ENCODE measurements at places on chromosomes 3 and 15.

DNA sequence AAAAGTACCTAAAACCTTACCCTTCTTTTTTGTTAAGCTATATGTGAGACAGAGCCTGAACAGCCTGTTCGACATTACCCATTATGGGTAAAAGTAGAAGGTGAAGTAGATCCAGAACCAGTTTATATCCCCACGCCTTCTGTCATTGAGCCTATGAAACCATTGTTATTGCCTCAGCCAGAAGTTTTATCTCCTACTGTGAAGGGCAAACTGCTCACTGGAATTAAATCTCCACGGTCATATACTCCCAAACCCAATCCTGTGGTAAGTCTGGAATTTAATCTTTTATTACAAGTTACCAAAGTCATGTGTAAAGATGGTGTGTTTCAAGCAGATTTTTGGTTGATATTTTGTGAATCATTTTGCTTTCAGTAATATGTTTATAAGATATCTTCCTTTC is 47.1 kb upstream of the MAPKBP1 start:
- H3K4me3 ChIP-seq: no peak overlapping the region
- no peaks in the 10 kb centered on the region for H3K27me3 ChIP-seq
- no peak overlapping the region for H3K27ac ChIP-seq
- no peaks in the 10 kb centered on the region for H3K36me3 ChIP-seq

- peak overlapping the region; percentile 16 for H3K27ac ChIP-seq
- H3K27me3 ChIP-seq: no peaks in the 10 kb centered on the region
- peak; percentile 45 for DNase-seq
- H3K36me3 ChIP-seq: no peaks in the 10 kb centered on the region
- no peak overlapping the region for H3K4me3 ChIP-seq
Observed at GRCh38 chr3:49158103-49158709, 7.9 kb downstream of the CCDC71 start.

DNA sequence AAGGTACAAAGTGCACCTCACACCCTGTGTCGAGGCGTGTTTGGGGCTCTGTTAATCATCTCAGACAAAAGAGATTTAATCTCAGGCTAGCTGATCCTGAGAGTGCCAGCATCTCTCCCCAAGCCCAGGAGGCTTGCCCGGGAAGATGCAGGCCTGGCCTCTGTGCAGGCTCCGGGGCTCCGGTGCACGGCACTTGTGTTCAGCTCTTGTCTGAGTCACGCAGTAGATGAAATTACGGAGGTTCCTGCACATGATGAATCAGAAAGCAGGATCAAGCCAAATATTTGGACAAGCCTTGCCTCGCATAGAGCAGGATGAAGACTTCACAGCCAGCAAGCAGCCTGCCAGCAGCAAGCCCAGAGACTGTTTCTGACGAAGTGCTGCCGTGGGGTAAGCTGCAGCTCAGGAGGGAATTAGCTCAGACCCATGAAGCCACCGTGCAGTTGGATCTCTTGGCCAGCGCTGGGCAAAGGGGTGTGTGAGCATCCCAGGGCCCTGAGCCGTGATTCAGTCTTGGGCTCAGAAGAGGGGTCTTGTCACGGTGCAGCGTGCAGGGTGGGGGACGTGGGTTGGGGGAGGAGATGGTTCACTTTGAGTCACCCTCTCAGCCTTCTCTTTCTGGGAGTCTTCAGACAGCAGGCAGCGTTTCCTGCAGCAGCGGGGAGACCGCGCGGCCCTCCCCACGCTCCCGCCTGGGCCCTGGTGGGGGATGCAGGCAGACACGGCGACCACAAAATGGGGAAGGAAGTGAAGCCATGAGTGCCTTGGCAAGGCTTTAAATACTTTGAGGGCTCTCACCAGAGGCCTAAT is 89.2 kb upstream of the MEF2A start:
- DNase-seq: no peak
- H3K27me3 ChIP-seq: peaks cover 20% of the 10 kb centered on the region
- peak overlapping the region; percentile 2 for H3K4me3 ChIP-seq
- H3K27ac ChIP-seq: no peak overlapping the region

- no peaks in the 10 kb centered on the region for H3K4me1 ChIP-seq
- peaks cover 34% of the 10 kb centered on the region for H3K27me3 ChIP-seq
- no peak overlapping the region for H3K4me3 ChIP-seq
- H3K36me3 ChIP-seq: no peaks in the 10 kb centered on the region
- DNase-seq: no peak
Observed at GRCh38 chr15:44812029-44812517, 75.7 kb downstream of the TRIM69 start.

DNA sequence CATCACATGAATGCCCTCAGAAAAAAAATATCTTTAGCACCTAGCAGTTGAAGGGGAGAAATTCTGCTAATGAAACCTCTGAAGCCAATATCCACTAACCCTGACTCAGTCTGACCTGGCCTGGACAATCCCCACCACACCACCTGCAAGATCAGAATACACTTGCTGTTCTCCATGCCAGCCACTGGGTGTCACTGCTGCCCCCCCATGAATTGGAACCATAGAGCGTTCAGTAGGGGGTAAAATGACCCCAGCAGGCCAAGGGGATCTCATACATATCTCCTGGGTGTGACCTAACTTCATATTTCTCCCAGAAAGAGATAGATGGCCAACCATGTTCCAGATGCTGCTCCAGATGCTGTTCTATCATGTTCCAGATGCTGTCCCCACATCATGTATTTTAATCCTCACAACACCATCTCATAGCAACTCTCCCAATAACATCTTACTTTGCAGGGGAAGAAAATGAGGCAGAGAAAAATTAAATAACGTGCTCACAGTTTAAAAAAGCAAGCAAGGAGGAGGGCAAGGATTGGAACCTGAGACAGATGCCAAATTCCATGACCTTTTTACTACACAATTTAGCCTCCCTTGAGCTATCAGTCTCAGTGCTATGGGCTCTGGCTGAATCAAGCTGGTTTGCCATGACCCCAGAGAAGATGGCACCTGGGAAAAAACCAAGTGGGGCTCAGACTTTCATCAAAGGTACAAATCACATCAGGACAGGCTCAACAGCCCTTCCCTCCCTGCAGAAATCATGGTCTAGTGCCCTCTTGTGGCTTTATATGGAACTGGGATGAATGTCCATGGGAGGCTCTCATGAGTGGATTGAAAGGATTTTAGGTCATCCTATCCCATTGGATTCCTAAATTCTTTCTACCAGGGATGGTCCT is 12.4 kb downstream of the NTRK3 start:
- H3K27ac ChIP-seq: no peak overlapping the region
- peaks cover 82% of the 10 kb centered on the region for H3K27me3 ChIP-seq
- H3K36me3 ChIP-seq: no peaks in the 10 kb centered on the region
- H3K4me3 ChIP-seq: no peak overlapping the region
- H3K4me1 ChIP-seq: peaks cover 10% of the 10 kb centered on the region

DNA sequence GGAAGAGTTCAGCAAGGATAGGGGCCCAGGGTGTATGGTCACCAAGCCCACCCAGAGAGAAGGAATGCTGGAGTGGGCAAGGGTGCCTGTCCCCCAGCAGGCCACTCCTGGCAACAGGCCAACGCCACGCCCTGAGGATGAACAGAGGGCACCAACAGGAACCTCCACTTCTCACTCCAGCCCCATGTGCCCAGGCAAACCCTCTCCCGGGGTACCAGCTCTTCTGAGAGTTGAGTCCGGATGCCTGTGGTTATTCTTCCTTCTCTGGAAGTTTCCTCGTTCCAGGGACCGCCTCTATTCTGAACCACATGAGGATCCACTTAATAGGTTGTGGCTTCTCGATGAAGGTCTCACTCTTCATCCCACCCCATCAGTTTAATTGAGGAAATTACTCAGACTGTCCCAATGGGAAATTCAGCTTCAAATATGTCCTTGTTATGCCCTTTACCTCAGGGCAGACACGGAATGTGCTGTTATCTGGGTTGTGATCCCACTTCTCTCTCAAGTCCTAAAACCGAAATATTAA is 114.3 kb downstream of the LIPC start:
- H3K27me3 ChIP-seq: no peaks in the 10 kb centered on the region
- DNase-seq: no peak
- H3K27ac ChIP-seq: peak overlapping the region; percentile 82
- no peaks in the 10 kb centered on the region for H3K36me3 ChIP-seq
- H3K4me1 ChIP-seq: peaks cover 21% of the 10 kb centered on the region
- no peak overlapping the region for H3K4me3 ChIP-seq

DNA sequence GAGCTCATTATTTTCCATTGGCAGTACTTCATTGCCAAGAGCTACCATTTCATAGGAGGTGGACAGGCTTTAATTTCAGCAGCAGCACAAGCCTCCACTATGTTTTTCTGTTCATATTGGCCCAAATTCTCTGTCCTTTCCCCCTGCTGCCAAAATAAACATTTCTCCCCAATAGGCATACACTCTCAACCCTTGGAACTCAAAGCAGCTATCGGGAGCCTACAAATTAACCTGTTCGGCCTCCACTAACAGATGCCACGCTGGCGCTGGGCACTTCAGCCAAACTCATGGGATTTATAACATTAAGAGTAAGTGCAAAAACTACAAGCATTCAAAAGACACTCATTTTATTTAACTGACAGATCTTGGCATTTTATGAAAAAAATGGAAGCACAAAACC is 95.7 kb downstream of the NSUN3 start:
- DNase-seq: no peak
- H3K4me1 ChIP-seq: peaks cover 2% of the 10 kb centered on the region
- no peaks in the 10 kb centered on the region for H3K36me3 ChIP-seq
- H3K27me3 ChIP-seq: peaks cover 29% of the 10 kb centered on the region

GRCh38 chr15:81685237-81685636 is 311.2 kb upstream of the TMC3 start:
- DNase-seq: no peak
- no peak overlapping the region for H3K27ac ChIP-seq
- H3K27me3 ChIP-seq: peaks cover 11% of the 10 kb centered on the region
- no peaks in the 10 kb centered on the region for H3K4me1 ChIP-seq

DNA sequence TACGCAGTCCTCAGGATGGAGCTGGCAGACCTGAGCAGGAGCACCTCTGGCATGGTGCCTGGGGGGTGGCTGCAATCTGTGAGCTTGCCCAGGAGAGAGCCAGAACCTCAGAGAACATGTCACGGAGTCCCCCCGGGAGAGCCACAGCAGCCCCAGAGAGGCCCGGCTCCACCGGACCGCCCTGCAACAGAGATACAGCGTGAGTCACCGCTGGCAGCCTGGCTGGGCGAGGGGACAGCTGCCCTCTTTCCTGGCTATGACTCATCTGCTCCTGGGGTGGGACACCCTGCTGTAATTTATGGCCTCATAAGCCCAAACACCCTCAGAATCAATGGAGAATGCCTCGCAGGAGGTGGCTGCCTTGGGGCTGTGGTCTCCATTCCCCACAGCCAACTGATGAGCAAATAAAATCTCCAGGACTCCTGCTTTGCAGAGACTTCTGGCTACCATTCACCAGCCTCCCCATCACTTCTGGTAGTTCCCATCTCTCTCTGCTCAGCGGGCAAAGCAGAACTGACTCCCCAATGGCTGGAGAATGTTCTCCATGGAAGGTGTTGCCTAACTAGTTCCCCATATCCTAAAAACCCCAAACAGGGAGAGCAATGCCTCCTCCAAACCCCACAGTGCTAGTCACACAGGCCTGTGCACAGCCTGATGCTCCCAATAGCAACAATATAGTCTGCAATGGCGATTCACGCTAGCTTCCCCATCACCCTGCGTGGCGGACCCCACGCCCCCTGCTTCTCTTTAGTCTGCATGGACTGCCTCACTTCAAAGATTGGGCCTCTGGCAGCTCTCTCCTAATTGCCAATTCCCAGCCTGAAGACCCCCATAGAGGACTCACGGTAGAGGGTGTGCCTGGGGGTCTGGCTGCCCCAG is 21.6 kb downstream of the ACSBG1 start:
- peaks cover 5% of the 10 kb centered on the region for H3K4me1 ChIP-seq
- DNase-seq: no peak
- H3K36me3 ChIP-seq: no peaks in the 10 kb centered on the region
- no peak overlapping the region for H3K4me3 ChIP-seq
- H3K27me3 ChIP-seq: peaks cover 38% of the 10 kb centered on the region

DNA sequence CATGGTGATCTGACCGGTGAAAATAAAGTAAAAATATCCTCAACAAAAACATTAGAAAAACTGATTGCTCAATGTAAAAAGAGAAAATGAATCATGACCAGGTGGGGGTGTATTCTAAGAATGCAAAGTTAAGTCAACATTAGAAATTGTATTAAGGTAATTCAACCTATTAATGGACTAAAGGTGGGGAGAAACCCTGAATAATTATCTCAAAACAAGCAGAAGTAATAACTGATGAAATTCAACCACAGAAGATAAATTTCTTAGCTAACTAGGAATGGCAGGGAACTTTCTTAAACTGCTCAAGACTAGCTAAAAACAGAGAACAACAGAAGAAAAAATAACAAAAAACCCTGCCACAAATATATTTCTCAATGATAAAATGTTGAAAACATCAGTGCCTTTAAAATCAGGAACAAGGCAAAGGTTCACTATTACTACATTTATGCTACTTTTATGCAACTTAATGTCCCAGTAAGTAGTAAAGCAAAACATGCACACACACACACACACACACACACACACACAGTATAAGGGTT is 204.4 kb upstream of the THBS1 start:
- no peak overlapping the region for H3K4me3 ChIP-seq
- no peak for DNase-seq
- no peaks in the 10 kb centered on the region for H3K4me1 ChIP-seq
- H3K27ac ChIP-seq: no peak overlapping the region
- H3K27me3 ChIP-seq: peaks cover 11% of the 10 kb centered on the region

GRCh38 chr15:47573673-47574072 is 143.6 kb upstream of the SEMA6D start:
- DNase-seq: no peak
- no peak overlapping the region for H3K27ac ChIP-seq
- H3K4me3 ChIP-seq: no peak overlapping the region
- H3K36me3 ChIP-seq: no peaks in the 10 kb centered on the region
- no peaks in the 10 kb centered on the region for H3K4me1 ChIP-seq

DNA sequence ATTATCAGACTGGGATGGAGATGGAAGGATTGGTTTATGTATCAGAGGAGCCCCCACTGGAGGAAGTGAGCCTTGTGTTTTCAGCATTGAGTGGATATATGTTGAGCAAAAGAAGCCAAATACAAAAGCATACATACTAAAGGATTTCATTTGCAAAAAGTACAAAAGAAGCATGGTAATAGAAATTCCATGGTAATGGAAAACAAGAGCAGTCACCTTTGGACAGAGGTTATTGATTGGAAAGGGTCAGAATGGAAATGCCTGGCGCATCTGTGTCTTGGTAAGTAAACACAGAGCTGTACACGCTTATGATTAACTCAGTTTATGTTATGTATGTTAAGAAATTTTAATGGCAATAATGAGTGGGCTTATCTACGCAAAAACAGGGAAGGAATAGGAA is 72.7 kb downstream of the DHX36 start:
- H3K27me3 ChIP-seq: no peaks in the 10 kb centered on the region
- peaks cover 5% of the 10 kb centered on the region for H3K4me1 ChIP-seq
- peaks cover 22% of the 10 kb centered on the region for H3K36me3 ChIP-seq
- no peak for DNase-seq
- H3K27ac ChIP-seq: peak overlapping the region; percentile 27

All from T-helper 17 cell (primary cell).